ENCODE measurements at places on chromosomes 7 and 10.
A peak's percentile ranks its signal among the peaks of the same experiment; 100 is the strongest.

- DNase-seq = no peak
Observed at GRCh38 chr10:6133331-6134098, 44.7 kb downstream of the RBM17 start.

DNA sequence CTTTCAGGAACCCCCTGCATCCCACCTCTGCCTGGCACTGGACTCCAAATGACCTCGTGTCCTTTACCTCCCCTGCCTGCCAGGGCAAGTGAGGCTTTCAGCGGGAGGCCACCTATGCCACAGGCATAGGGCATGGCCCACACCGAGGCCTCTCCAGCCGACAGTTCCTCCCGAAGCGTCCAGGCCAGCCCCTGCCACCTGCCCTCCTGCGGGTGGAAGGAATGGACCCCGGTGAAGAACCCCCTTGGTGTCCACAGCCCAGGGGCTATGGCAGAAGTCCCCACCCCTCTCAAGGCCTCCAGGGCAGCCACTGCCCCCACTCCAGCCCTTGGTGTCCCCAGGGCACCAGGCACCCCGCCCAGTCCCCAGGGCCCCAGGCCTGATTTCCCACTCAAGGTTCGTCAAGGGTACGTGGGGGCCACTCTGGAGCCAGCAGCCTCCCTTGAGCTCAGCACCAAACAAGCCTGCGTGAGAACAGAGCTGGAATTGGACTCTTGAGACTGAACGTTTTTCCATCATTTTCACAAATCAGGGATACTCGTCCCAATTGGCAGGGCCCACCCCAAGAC lies 3.1 kb downstream of the FUOM start:
- no peak for DNase-seq

DNA sequence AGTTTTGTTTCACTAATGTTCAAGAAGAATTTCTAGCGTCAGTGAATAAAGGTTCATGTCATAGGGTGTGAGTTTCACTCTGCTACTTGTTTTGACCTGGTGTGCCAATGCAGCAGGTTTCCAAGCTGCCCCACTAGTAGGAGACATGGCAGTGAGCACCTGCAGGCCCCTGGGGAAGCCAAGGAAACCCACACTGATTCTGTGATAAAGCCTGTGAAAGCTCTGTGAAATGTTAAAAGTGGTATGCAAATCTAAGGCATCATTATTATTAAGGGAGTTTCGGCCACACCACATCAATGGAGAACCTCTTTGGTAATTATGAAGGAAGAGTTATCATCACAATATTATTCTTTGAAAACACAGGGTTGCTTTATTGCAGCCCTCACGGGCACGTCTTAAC lies 46.4 kb downstream of the ABCB5 start:
- no peak for DNase-seq

DNA sequence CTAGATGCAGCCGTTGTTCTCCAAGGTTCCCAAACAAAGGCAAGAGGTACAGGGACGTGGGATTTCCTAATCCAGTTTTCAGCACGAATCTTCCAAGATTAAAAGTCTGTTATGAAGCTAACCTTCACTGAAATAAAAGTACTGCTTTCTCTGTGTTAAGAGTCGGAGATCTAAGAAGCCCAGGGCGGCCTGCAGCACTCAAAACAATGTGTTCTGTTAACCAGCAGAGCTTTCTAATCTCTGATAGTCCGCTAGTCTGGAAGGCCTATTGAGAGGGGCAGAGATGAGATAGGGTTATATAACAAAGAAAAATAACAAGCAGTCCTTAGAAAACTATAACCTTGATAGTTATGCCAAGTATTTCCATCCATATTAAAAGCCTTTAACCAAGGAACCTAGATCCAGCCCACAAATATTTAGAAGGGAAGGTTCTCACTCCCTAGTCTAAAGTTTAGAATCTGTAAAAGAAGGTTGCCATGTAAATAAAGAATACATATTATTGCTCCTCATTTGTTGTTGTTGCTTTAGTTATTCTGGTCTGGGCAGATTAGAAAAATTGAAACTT lies 106.3 kb upstream of the SVIL start:
- no peak for DNase-seq

DNA sequence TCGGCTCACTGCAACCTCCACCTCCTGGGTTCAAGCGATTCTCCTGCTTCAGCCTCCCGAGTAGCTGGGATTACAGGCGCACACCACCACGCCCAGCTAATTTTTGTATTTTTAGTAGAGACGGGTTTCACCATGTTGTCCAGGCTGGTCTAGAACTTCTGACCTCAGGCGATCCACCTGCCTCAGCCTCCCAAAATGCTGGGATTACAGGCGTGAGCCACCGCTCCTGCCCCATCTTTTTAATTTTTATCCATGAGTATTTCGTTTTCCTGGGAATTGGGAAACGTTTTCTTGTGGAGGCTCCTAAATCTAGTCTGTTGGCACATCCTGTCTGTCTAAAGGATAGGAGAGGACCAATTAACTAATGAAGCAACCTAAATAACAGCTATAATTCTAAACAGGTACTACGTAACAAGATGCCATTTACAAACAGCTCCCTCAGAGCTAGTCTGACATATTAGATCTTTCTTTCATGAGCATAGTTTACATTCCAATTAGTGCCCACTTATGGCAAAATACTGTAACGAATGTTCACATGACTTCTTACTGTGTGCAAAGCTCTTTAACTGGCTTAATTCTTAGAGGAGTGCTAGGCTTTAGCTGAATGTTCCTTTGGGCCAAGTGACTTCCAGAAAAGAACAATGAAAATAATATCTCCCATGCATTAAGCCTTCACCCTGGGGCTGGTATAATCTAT lies 151.0 kb upstream of the YAE1 start:
- DNase-seq = no peak

- peak; percentile 75 for DNase-seq
Observed at GRCh38 chr7:45259966-45260646, 102.5 kb downstream of the RAMP3 start.

DNA sequence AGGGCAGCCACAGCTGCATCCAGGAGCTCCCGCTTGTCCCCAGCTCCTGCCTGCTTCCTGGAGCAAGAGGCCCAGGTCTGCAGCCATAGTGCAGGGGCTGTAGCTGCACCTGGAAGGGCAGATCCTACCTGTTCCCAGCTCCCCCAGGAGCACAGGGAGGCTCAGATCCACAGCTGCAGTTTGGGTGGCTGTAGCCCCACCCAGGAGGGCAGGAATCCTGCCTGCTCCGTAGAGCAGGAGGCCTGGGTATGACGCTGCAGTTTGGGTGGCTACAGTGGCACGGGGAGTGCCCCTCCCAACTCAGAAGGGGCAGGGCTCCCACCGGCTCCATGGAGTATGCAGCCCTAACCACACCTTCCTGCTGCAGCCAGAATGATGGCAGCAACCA lies 26.7 kb upstream of the CDCA7L start:
- no peak for DNase-seq

DNA sequence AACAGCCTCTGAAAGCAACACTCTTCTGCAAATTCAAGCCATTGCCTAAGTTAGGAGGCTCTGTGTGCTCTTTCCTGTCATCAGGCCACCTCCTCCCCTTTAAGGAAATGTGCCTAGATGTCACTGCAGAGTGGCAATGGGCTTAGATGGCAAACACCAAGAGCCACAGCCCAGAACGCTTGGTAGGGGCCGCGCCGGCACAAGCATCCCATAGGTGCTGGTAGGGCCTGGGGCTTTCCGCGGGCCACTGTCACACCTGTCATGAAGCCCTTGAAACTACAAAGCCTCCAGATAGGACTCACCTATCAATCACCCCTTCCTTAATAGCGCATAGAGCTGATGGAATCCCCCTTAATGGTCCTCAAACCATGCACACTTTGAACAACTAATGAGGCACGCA lies 299.9 kb downstream of the GRID1 start:
- DNase-seq = no peak

DNA sequence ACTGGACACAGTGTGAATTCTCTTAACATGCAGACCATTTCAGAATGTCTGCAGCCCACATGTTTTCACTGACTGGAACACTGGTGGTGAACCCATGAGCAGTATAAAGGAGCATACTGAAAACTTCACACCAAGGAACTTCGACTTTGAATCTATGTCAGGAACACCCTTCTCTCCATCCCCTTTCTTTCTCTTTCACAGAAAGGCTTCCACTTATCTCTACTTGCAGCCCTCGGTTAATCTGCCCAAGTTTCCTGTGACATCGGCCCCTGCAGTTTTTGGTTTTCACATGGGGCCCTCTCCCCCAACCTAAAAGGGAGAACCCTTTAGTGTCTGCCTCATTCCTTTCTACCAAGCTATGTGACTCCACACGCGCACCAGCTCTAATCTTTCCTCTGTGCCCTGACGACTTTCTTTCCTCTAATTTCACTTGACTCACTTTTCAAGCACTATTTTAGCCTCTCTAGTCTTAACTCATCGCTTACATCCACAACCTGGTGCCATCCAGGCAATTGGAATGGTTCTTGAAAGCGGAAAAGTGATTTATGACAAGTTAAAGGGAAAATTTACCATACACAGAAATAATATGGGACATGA lies 70.1 kb downstream of the RELN start:
- DNase-seq = no peak

DNA sequence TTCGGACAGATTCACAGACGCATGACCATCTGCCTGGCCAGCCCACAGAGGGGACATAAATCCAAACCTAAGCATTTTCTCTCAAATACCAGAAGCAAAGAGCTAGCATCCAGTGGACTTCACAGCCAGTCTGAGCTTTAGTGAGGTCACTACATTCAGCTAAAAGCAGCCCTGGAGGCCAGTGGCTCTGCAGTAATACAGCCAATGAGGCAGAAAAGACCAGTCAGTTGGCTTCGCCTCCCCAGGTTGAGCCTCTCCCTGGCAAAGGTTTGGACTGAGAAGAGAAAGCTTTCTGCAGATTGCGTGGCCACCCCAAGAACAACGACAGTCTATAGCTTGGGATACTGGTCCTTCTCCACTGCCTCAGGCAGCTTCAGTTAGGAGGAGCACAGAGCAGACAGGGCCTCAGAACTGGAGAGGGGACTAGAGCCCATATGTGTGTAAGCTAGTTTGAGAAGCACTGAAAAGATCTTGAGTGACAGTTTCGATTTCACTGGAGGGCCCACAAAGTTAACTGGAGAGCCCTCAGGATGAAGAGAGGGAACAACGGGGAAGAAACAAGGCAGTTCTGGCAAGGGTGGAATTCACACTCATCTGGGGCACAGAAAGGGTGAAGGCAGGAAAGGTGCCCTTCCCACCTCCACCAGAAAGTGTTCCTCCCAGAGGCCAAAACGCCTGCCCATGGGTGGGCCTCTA lies 3.8 kb downstream of the WDR91 start:
- DNase-seq = no peak

GRCh38 chr7:157405914-157406810 lies 69.4 kb downstream of the DNAJB6 start:
- DNase-seq = peak; percentile 74

- peak; percentile 86 for DNase-seq
Observed at GRCh38 chr7:155804897-155805825, 7.1 kb downstream of the SHH start.

DNA sequence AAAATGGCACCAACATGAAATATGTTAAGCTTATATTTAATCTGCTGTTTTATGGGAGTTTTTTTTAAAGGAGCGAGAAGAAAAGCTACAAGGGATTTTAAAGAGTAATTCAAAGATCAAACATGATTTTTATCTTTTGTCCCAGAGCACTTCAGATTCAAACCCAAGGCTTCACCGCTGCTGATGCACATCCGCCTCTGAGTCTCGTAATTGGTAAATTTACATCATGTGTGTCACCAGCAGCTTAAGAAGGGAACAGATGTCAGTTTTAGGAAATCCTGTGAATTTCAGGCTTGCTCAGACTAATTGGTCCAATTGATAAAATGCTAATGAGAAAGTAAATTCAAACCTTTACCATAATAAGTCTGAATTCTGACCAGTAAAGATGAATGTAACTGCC lies 406.3 kb downstream of the GFRA1 start:
- DNase-seq = no peak

DNA sequence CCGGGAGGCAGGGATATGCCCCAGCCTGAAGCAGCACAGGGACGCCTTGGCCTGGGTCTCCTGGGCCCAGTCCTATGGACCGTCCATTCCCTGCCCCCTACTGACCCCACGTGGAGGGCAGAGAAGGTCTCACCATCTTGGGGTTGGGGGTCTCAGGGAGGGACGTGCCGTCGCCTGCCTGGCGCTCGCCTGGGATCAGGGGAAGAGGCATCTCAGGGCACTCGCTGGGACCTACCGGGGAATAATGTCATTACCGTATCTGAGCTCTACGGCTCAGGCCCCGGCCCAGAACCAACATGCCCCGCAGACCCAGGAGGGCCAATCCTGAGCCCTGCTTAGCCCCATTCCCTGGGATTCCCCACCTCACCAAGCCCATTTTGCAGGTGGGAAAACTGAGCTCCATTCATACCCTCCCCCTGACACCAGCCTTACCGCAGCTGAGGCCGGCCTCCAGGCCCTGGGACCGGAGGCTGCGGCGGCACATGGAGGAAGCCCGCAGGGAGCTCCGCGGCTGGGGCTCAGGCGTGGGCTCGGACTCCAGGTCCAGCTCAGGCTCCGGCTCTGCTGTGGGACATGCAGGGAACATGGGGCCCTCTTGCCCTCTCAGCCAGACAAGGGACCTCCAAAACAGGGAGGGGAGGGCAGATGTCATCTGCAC lies 40.7 kb downstream of the GRID2IP start:
- DNase-seq = no peak

- DNase-seq = no peak
Observed at GRCh38 chr7:49432254-49432653, 341.2 kb upstream of the VWC2 start.

- no peak for DNase-seq
Observed at GRCh38 chr10:67302701-67303100, 376.9 kb downstream of the LRRTM3 start.

DNA sequence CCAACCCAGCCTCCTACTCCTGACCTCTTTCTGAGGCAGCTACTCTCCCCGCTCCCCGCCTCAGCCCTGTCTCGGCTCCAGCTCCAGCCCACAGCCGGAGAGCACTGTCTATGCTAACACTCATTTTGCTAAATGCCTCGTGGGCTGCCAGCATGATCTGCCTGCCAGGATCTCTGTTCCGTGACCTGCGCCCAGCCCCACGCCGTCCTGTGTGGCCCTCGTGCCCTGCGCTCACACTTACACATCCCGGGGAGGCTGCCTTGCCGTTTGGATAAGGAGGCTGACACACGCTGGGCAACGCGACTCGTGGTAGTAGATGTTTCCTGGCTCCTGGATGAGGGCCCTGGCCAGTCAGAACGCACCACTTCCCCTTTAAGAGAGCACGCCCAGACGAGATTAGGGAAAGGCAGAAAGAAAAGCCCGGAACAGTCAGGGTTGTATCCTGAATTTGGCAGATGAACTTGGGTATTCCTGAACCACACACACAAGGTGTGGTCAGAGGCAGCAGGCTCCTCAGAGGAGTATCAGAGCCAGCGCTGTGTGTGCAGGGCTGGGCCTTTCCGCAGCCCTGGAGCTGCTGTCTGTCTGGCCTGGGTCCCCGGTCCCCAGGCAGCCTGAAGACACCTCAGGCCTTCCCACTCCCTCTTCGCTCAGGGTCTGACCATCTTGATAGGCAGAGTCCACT lies 97.7 kb upstream of the EFCAB10 start:
- DNase-seq = no peak

GRCh38 chr7:50336894-50337703 lies 32.6 kb downstream of the IKZF1 start:
- DNase-seq = no peak

- DNase-seq = no peak
Observed at GRCh38 chr7:108222236-108222892, 92.2 kb upstream of the LAMB4 start.
